ENCODE measurements at places on chromosomes 3 and 15.

GRCh38 chr3:48919215-48920138 is 835 bp downstream of the ARIH2 start:
- DNase-seq: peak; percentile 31

GRCh38 chr3:62749657-62750056 is 125.6 kb downstream of the CADPS start:
- no peak for DNase-seq

DNA sequence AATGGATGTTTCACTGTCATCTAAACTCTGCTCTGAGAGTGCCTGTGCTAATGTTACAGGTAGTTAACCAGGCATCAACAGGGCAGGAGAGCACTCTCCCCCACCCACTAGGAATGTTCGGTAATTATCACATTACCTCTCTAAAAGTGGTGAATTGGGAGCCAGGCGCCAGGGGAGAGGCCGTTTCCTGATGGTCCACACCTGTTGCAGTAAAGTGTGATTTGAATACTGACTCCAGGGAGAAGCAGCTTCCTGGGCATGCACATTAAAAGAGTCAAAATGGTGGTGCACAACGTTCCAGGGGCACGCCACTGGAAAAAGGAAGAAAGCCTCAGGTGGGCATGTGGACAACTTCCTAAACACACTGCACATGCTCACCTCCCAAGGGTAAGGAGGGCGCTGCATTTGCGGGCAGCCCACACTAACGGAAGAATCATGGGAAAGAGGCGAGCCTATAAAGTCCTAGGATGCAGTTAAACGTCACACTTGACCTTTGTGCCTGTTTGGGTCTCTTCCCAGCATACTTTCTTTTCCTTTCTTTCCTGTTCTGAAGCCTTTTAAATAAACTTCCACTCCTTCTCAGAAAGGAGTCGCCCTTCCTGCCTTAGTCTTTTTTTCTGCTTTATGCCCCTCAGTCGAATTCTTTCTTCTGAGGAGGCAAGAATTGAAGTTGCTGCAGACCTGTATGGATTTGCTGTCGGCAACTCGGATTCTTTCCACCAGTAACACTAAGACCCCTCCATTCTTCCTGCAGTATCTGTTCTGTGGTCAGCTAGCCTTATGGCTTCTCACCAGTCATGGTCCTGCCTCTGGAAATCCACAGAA is 28.9 kb upstream of the GPD1L start:
- DNase-seq: no peak

DNA sequence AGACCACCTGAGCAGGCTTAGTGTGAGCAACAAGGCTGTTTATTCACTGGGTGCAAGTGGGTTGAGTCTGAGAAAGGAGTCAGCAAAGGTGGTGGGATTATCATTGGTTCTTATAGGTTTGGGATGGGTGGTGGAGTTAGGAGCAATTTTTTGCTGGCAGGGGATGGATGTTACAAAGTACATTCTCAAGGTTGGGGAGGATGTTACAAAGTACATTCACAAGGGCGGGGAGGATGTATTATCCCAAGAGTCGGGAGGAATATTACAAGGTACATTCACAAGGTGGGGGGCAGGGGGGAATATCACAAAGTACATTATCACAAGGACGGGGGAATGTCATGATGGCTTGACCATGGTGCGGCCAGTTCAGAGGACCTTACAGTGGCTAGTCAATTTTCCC is 32.9 kb upstream of the OSBPL11 start:
- DNase-seq: no peak

DNA sequence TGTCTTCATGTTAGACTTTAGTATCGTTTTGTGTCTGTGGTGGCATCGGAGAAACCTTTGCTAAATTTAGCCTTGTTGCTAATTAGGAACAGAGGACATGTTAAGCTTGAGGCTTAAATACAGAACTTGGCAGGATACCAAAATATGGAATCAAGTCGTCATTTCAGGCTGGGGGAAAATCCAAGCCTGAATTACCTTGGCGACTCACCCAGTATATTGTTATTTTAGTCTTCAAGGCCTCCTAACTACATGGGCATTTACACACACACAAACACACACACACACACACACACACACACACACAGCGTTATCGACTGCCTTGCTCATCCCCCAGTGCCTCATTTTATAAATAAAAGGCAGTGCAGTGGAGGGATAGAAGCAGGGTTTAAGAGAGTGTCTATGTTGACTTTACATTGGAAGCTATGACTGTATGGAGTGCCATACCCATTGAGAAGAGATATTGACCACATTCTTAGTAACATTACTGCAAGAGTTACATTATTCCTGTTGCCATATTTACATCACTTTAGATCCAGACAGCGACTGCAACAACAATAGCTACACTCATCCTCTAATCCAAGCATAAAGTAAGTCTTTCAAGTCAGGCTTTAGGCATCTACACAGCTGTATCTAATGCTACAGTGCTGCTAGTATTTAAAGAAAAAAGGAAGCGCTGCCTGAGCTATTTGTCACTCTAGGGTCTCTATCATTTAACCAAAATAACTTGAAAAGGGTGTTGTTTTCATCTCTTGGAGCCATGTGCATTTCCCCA is 210.8 kb upstream of the SEMA6D start:
- DNase-seq: no peak

All from tibial artery (tissue), 4 donors.